ENCODE measurements at places on chromosomes 16 and 17.
A peak's percentile ranks its signal among the peaks of the same experiment; 100 is the strongest.

DNA sequence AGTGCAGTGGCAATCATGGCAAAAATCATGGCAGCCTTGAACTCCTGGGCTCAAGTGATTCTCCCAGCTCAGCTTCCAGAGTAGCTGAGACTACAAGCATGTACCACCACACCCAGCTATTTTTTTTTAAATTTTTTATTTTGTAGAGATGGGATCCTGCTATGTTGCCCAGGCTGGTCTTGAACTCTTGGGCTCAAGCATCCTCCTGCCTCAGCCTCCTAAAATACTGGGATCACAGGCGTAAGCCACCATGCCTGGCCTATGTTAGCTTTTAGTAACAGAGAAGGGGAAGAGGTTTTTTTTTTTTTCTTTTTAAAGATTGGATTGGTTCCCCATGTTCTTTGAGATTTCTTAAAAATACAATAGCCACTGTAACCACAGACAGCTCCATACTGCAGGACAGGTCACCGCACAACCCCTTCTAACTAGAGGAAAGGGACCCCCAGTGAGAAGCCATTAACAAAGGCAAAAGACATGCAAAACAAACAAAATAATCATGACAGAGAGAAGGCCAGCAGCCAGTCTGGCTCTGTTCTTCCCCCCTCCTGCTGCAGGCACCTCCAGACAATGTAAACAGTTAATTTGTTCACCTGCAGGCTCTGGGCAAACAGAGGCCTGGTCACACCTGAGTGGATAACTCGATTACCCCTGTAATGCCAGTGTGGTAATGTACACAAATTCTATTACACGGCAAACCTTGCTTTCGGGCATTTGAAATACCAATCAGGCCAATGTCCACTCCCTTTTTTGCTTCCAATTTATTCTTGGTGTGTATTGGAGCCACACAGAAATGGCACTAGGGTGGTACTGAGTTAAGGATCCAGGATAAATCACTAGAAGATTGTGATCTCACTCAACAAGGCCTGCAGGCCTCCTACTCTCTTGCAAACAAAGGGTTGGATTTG is 52.9 kb downstream of the SNX11 start:
- DNase-seq, result no peak

- DNase-seq, result no peak
Observed at GRCh38 chr16:80733407-80733806, 71.0 kb downstream of the CDYL2 start.

- DNase-seq, result peak; percentile 42
Observed at GRCh38 chr16:27313422-27314160, at the start of gene IL4R. IL4R (plus strand) TSS chr16:27313974; CDS start chr16:27340204, 26,230 bp downstream.

- DNase-seq, result no peak
Observed at GRCh38 chr17:72863526-72864211, 228.8 kb downstream of the SLC39A11 start.

GRCh38 chr17:44146375-44147346 is 4.9 kb downstream of the HROB start:
- DNase-seq, result no peak

DNA sequence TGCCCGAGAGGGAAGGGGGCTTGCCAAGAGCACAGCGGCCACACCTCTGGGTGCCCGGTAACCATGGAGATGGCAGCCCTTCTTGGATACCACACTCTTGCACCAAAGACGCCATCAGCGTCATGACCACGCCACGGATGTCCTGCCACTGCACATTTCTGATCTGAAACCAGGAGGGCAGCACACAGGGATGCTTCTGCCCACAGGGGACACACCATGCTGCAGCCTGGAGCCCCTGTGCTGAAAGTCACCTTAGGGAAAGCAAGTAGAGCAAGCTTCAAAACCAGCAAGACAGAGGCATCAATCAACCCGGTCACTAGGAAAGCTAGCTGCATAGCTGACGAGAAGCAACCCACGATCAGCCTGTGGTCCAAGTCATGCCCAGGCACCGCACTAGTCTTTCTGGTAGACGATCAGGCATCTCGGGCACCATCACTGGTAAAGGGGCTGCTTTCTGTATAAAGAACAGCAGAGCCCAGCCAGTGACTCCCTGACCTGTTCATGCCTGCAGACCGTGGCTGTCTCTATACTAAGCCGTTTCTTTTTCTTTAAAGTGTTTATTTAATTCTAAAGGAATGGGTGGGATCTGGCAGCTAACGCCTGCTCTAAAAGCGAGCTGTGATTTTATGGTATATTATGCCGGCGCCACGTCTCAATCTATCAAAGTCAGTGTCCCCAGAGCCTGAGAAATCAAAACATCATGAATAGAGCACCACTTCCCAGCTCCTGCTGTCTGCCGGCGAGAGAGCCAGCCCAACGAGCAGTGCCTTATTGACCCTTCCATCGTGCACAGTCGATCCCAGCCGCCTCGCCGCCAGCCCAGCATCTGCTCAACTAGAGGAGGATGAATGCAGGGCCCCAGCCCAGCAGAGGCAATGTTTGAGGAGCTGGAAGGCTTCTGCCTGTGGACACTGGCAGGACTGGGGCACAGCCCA is 244.7 kb downstream of the RBFOX3 start:
- no peak for DNase-seq

- no peak for DNase-seq
Observed at GRCh38 chr17:49229805-49230600, 584 bp downstream of the PHOSPHO1 start.

- DNase-seq, result no peak
Observed at GRCh38 chr17:48259694-48260291, 152.2 kb downstream of the SNX11 start.

- DNase-seq, result no peak
Observed at GRCh38 chr17:8909586-8910270, 42.3 kb upstream of the PIK3R6 start.

GRCh38 chr16:89201439-89202377 is 1.4 kb upstream of the SLC22A31 start:
- peak; percentile 70 for DNase-seq

GRCh38 chr16:28623172-28623711 is 13.4 kb upstream of the SULT1A1 start:
- DNase-seq, result peak; percentile 43

DNA sequence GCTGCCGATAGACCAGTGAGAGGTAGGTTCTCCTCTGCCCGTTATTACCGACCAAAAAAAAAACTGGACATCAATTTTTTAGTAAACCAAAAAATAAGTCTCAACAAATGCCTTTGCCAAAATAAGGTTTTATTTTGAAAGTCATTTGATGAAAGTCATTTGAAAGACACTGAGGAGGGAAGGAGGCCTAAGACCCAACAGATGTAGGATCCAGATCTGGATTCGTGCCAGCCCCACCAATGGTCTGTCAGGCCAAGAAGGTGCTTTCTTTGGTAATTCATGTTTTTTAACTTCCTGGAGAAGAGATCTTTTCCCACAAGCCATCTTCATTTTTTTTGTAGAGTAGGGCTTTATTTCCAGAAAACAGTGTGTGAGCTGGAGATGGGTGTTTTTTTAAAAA is 18.1 kb downstream of the NTAN1 start:
- DNase-seq, result no peak

GRCh38 chr16:60137891-60138290 is 1403.8 kb upstream of the GOT2 start:
- no peak for DNase-seq

DNA sequence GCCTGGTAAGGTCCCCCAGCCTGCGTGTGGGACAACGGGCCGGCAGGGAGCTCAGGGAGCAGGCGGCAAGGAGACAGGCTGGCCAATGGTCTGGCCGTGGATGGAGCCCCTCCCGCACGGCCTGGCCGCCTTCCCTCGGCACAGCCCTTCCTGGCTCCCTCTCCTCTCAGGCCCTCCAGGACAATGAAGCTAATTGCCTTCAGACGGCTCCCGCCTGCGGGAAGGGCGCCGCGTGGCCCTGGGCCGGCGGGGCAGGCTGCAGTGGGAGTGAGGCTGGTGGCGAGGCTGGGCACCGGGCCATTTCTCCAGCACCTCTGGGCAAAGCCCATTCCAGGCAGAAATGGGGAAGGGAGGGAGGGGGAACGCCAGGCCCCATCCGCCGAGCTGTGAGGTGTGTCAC is 50.9 kb downstream of the ENGASE start:
- DNase-seq, result no peak

- no peak for DNase-seq
Observed at GRCh38 chr16:23699100-23699499, 13.9 kb downstream of the ERN2 start.

- no peak for DNase-seq
Observed at GRCh38 chr16:1420111-1420539, 422 bp downstream of the UQCC4 start.

- DNase-seq, result no peak
Observed at GRCh38 chr17:66420961-66421371, 118.6 kb downstream of the PRKCA start.

- DNase-seq, result no peak
Observed at GRCh38 chr17:3690094-3690715, 5.8 kb downstream of the P2RX5 start.

- DNase-seq, result no peak
Observed at GRCh38 chr16:9661336-9662017, 520.8 kb downstream of the GRIN2A start.

DNA sequence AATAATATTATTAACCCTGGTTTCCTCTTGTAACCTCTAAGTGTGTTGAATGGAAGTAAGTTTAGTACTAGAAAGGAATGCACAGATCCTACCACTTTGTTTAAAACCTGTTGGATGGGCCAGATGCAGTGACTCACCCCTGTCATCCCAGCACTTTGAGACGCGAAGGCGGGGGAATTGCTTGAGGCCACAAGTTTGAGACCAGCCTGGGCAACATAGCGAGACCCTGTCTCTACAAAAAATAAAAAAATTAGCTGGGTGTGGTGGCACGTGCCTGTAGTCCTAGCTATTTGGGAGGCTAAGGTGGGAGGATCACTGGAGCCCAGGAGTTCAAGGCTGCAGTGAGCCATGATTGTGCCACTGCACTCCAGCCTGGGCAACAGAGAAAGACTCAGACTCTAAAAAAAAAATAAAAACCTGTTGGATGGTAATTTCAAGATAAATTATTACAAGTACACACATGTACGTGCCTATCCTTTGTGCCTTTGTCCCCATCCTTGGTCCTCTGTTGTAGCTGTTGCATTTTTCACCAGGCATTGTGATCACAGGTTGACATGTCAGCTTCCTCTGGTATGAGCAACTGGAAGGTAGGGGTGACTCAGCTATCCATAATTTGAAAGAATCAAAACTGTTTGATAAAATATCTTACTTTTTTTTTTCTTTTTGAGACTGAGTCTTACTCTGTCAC is 30.7 kb upstream of the METTL9 start:
- DNase-seq, result no peak

DNA sequence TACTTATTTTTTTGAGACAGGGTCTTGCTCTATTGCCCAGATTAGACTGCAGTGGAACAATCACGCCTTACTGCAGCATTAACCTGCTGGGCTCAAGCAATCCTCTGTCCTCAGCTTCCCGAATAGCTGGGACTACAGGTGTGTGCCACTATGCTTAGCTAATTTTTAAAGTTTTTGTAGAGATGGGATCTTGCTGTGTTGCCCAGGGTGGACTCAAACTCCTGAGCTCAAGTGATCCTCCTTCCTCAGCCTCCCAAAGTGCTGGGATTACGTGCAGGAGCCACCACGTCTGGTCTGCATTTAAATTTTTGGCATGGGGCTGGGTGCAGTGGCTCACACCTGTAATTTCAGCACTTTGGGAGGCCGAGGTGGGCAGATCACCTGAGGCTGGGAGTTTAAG is 41.0 kb upstream of the INTS2 start:
- DNase-seq, result no peak

- no peak for DNase-seq
Observed at GRCh38 chr17:20189302-20189701, 180.1 kb downstream of the SPECC1 start.

- no peak for DNase-seq
Observed at GRCh38 chr17:79221597-79221996, 147.0 kb downstream of the ENGASE start.

DNA sequence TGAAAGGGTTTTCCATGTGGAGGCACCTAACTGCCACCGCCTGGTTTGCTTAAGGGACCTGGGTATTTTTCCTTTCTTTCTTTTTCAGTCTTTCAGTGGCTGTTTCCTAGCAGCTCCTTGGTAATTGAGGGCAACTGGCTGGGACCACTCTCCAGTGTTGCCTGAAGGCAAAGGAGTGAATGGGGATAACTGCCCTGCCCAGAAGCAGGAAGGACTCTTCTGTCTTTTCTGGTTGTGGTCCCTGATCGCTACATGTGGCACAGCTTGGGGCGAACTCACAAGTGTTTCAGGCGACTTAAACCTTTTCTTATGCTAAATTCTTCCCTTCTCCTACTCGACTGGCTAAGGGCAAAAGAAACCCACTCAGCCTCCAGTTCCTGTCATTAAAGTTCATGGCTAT is 10.1 kb upstream of the TMEM98 start:
- no peak for DNase-seq

DNA sequence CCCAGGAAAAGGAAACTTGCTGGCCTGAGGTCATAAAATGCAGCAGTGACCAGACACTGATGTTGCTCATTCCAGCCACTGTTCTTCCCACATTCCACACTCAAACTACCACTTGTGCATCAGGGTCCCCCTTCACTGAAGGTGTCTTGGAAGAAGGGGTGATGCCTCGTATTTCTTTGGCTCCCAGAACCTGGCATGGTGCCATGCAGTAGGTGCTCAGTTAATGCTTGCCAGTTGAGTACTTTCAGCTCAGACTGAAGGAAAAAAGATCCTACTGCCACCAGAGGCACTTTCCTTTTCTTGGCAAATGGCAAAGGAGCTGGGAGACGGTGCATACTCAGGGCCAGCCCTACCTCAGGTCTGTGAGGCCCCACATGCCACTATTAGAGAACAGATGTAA is 73.5 kb downstream of the TEX14 start:
- no peak for DNase-seq
